ENCODE measurements at places on chromosomes 3 and 15.

DNA sequence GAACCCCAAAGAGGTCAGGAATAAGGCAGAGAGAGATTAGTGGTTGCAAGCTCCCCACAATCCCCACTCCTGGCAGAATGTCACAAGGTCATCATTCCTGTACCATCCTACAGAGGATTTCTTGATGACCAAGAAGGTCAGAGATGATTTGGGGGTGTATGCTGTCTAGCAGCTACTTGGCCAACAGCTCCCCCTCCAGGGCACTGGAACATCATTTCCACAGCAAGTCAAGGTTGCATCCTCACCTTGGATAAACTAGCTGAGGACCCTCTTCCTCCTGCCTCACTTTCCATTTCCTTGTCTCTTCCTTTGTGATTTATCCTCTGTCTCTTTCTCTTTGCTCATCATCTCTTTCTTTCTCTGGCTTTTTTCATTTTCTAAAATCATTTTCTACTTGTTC, 106.3 kb downstream of the PROS1 start:
- DNase-seq: no peak

DNA sequence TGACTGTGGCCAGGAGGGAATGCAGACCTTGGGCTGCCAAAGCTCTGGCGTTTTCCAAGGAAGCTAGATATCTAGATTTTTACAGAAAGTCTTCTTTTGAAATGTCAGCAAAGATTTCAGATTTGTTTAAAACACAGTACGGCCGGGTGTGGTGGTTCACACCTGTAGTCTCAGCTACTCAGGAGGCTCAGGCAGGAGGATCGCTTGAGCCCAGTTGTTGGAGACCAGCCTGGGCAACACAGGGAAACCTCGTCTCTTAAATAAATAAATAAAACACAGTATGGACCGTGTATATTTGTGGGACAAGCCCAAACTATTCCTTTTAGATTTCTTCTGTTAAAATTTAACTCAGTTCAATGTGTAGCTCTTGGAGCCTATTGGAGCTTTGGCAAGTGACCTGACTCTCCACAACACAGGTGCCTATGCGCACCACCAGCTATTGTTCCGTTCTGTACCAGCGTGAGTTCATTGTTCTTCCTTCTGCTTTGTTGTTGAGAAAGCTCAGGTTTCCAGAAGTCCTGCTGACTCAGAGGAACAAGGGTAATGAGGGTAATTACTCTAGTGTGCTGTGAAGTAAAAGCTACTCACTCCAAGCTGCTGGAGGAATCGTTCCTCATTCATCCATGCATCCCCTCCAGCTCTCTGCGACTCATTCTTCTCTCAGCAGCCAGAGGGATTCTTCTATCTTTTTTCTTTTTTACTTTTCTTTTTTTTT, 73.1 kb upstream of the SLC6A6 start:
- no peak for DNase-seq

DNA sequence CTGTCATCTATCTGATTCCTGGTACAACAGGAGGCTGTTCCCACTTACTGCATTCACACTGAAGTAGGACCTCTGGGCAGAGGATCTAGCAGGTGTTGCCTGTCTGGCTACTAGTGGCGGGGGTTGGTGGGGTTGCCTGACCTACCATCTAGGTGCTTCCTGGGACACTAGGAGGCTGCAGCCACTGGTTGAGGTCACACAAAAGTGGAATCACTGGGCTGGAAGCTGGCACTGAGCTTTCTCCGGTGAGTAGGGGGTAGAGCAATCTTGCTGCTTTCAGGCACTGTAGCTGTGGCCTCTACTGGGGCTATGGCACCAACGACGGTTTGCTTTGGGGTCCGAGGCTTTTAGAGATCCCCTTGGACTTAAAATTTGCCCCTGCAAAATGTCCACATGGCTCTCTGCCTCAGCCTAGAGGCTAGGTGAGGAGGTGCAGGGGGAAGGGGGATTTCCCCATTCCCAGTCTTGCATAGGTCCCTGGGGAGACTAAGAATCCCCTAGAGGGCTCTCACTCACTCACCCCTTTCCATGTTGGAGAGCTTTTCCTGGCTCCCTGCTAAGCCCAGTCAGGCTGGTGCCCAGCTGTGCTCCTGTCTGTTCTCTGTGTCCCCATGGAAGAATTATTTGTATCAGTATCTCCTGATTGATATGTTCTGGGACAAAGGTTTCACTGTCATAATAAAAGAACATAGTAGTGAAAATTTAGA, 397.7 kb upstream of the EPHA6 start:
- no peak for DNase-seq

DNA sequence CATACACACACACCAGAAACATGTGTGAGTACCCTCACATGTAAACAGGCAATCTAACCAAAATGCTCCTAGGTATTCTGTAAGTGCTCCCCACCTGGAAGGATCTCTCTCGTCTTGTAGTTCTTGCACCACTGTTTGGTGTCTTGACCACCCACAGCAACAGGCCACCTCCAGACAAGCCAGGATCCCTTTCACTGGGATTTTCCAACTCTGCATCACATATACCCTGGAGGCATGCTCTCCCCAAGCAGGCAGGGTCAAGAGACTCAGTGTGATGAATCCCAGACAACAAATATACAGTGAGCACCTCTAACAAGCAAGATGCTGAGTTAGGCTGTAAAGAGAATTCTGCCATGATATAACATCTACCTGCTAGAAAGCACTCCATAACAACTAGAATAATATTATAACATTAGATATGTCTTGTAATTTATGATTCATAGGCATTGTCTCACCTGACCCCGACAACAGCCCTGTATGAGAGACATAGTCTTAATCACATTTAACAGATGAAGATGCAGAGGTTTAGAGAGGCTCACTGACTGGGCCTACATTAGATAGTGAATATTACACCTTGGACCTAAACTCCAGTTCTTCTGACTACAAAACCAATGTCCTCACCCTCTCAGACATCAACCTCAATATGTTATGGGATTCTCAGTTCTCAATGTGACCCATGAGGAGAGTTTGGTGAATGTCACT, 76.5 kb upstream of the BCL6 start:
- no peak for DNase-seq

DNA sequence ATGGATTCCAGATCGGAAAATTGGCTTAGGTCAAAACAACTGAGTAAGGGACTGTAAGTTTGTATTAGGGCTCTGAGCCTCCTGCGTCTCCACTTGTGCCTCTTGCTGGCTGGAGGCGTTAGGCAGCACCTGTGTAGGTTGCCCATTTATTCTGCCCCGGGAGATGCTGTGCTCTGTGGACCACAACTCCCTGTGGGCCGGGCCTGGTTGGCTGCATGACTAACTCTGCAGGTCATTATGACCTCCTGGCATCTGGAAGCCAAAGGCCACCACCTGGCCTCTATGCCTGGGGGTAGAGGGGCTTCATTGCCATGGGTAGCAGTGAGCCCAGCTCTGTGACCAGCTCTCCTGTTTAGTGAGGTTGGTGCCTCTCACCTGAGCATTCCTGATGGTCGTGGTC, 36.0 kb upstream of the BDH1 start:
- DNase-seq: no peak

DNA sequence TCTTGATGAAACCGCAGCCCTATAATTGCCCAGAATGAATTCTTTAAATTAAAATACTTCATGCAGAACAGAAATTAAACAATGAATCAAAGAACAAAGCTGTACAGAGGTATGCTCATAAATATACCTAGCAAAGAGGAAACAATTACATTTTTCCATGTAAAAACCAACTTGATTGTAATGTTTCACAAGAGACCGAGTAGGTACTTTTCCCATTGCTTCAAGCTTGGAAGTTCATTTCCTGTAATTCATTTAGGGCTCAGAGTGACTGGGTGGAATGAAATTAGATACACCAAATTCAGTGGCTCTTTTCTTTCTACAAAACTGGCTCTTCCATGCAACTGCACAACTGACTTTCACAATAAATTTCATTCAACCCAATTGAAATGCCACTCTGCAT, 51.4 kb downstream of the FHIT start:
- no peak for DNase-seq

GRCh38 chr3:76873532-76874242, 166.2 kb upstream of the ROBO2 start:
- DNase-seq: no peak

- DNase-seq: no peak
Observed at GRCh38 chr3:53199834-53200233, 38.8 kb downstream of the PRKCD start.

GRCh38 chr3:46996689-46997452, 17.4 kb downstream of the NBEAL2 start:
- DNase-seq: no peak

DNA sequence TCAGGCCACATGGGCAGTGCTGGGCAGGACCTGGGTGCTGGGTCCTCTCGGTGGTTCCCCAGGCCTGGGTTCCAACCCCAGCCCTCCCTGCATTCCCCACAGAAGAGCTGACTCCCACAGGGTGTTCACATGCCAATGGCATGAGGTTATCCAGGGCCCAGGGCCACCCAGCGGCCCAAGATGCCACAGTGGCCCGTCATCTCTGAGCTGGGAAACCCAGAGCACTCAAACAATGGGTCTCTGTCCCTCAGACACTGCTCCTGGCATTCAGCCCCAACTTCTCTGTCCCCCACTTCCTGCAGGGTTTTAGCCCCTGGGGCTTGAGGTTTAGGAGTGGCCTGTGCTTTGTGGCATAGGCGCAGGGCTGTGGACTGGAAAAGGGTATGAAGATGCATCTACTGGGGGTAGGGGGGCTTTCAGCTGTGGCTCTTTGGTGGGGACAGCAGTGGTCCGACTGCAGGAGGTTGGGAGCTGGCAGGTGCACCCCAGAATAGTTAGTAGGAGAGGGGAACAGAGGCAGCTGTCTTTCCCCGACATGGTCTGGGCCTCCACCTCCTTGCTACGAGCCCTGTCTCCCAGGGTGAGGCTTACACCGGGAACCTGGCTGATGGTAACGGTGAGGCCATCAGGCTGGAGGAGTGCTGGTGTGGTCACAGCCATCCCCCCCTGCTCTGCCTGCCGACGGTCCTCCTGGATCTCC, 1.7 kb downstream of the CCDC9B start:
- no peak for DNase-seq

DNA sequence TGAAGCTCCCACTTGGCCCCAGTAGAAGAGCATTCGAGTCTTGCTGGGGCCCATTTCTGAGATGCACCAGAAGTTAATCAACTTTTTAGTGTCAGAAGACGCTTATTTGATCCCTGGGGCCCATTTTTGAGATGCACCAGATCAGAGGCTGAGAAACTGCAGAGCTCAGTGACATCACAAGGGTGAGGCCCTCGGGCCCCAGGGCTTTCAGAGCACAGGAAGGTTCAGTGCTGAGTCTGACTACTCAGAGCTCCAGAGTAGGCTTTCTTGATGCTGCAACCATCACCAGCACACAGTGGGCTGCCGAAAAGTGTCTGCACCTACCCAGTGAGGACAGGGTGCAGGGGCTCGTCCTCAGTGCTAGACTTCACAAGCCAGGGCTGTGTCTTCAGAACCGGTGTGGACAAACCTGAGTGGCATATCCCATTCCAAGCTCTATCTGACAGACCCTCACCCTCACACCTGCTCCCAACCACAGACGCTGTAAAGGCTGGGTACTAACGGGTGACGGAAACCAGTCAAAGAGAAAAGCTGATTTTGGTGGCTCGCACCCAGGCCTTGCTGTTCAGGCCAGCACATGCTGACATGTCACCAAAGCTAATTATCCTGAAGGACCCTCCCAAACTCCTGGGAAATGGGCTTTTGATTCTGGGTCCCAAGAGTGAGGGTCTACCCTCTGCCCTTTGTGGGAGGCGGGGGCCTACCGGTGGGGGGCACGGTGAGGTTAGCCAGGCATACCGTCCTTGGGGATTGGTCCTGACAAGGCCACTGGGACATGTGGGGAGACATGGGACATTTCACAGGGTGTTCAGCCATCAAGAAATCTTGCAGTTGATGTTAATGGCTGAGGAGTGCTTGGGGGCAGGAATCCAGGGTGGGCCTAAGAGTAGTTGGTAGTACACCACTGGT, 83.0 kb downstream of the PDCD6IP start:
- DNase-seq: no peak

GRCh38 chr3:129587566-129588210, 18.8 kb downstream of the PLXND1 start:
- no peak for DNase-seq

GRCh38 chr15:40081691-40082194, 26.9 kb downstream of the BMF start:
- DNase-seq: no peak

- no peak for DNase-seq
Observed at GRCh38 chr3:48623851-48624547, 2.4 kb upstream of the TMEM89 start.

- no peak for DNase-seq
Observed at GRCh38 chr15:61634837-61635236, 405.7 kb upstream of the RORA start.

- no peak for DNase-seq
Observed at GRCh38 chr3:73525591-73525990, 99.2 kb downstream of the PDZRN3 start.

DNA sequence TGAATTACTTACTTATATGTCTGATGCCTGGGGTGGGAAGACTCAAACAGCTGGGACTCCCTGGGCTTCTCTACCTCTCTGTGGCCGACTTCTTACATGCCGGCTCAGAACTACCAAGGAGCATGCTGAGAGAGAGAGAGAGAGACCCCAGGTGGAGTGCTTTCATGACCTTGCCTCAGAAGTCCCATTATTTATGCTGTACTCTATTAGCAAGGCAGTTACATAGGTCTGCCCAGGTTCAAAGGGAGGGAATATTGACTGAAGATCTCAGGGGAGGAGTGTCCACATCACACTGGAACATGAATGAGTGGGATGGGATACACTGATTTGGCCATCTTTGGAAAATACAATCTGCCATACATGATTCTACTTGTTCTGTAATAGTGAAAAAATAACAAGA, 16.2 kb downstream of the CCDC32 start:
- DNase-seq: no peak

DNA sequence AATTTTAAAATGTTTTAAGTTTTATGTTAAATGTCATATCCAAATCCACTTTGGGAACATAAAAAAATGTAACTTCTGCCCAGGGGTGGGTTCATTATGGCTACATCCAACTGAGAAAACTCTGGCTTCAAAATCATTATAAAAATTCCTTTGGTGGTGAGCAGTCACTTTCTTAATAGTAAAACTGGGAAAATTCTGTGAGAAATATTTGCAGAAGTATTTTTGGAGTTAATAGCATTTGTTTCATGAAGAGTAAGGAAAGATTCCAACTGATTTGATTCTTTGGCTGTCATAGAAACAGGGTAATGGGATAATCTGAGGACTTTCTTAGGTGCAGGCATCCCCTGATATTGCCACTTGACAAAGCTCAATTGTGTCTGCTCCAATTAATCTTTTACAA, 38.8 kb downstream of the CPA3 start:
- DNase-seq: no peak

DNA sequence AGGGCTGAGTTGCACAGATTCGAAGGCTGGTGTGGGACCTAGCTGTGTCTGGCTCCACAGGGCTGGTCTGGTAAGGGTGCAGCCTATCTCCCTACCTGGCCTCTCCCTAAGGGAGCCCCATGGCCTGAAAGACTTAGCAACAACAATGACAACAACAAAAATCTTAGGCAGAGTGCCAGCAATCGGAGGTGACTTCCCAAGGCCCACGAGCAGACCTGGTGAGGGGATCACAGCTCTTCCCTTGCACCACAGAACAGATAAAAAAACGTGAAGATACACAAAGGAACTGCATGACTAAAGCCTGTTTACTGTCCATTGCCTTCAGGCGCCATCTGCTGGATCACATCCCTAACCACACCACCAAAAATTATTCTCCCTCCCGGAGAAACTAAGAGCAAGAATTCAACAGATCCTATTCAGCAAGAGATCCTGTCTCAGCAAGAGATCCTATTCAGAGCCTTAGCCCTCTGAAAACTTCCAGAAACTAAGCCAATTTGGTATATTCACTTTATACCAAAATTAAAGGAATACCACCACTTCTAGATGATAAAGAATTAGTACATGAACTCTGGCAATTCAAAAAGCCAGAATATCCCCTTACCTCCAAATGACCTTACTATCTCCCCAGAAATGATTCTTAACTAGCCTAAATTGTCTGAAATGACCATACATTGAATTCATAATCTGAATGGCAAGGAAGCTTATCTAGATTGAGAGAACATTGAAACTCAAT, 24.1 kb upstream of the OR5K4 start:
- no peak for DNase-seq
